ENCODE measurements at places on chromosomes 7 and 10.

DNA sequence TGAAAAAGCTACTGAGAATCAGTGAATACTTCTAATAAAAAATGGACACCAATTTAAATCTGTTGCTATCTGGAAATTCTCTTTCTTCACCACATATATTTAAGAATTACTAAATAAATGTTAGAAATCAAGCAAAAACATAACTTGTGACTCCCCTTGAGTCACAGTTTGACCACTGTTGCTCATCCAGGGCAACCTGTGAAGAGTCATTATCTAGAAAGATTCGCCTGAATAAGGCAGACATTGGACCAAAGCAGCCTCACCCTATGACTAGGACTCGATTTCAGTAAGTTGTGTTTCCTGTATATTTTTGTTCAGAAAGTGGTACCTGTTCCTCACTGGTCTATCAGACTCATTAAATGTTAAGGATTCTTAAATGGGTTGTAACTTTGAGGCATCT lies 572.4 kb downstream of the ATRNL1 start:
- no peak for DNase-seq

DNA sequence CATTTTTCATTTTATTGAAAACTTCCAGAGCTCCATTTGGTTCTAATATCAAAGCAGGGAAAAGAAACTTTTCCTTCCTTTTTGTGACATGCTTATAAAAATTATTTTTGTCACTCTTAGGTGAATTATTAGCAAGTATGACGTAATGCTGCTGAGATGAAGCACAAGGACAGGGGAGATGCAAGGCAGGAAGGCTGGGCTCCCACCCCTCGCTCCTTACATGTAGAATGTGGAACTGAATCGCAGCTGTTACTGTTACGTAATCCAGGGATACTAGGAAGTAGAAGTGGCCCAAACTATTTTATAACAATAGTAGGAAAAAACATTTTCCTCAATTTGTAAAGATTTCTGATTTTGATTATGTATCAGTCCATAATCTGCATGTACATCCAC lies 17.1 kb upstream of the GTPBP4 start:
- no peak for DNase-seq

DNA sequence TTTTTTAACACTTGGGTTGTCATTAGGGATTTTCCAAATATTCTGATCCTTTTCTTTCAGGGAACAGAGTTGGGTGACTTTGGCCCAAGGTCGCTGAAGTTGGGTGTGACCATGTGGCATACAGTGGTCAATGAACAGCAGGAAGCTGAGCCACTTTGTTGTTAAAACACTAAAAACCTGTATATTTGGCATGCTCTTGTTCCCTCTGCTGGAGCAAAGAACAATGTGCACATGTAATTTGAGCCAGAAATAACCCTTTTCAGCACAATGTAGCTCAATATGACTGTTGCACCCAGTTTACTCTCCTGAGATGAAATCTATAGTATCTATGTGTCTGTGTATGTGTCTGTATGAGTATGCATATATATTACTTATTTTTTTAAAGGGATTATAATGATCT lies 74.9 kb downstream of the ADCYAP1R1 start:
- no peak for DNase-seq

- DNase-seq: peak; percentile 5
Observed at GRCh38 chr7:38232502-38233366, 40.7 kb downstream of the TARP start.

- no peak for DNase-seq
Observed at GRCh38 chr10:5570007-5570655, 45.4 kb downstream of the CALML3 start.

DNA sequence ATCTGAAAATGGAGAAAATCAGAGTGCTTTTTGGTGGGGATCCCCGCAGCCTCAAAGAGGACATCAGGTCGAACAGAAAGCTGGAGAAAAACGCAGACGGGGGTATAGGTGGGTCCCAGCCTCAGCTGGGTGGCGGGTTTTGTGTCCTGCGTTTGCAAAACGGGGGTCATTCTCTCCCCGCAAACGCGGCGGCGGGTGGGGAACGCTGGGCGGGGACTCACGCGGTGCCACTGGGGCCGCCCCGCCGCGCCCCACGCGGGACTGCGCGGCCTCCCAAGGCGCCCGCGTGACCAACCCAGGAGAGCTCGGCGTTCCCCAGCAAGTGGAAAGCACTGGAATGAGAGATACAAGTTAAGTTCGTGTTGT lies 806 bp upstream of the VIPR2 start:
- DNase-seq: no peak

GRCh38 chr7:150860291-150860977 lies 8.1 kb downstream of the AOC1 start:
- no peak for DNase-seq

GRCh38 chr7:80859272-80859970 lies 59.4 kb downstream of the SEMA3C start:
- no peak for DNase-seq

GRCh38 chr10:95403700-95404461 lies 113.1 kb upstream of the PDLIM1 start:
- DNase-seq: no peak

- DNase-seq: no peak
Observed at GRCh38 chr10:113356794-113357680, 195.8 kb upstream of the HABP2 start.

DNA sequence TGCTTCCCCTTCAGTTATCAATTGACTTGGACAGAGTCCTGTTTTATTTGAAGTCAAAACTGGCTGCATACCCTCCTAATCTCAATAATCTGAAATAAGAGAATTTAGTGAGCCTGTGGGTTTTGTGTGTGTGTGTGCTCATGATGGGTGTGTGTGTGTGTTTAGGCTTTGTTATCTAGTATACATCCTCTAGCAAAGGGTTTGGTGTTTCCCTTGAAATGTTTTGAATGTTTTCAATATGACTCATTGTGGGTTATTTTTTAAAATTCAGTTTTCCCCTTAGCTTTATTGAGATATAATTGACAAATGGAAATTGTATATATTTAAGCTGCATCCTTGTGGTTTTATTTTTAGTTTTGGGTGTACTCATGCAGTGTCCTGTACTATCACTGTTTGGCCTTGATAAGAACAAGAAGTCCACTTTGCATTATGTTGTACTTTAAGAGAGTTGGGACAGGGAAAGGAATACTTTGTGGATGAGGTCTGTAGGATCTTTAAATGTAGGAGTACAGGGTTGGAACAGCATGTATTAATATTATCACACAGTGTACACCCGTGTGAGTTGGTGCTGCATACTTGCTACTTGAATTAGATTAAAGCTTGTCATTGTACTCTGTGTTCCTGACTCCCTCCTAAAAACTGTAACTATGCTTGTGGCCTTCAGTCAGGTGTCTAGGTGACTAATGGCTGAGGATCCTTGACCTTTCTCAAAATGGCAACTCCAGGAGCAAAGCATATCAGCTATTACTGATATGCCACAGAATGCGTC lies 58.3 kb downstream of the VCL start:
- DNase-seq: no peak

DNA sequence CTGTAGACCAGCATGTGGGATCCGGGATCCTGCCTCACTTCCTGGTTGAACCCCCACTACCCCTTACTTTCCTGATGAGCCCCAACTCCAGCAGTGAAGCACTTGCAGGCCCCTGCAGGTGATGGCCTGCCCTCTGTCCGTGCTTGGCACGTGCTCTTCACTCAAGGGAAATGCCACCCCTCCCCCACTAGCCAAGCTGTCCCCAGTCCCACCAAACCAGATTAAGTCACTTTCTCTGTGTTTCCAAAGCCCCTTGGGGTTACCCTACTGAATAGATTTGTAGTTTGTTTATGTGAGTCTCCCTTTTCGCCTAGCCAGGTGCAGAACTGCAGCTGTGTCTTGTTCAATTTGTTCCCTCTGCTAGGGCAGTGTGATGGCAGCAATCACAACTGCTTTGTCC lies 121.7 kb downstream of the WDFY4 start:
- no peak for DNase-seq

DNA sequence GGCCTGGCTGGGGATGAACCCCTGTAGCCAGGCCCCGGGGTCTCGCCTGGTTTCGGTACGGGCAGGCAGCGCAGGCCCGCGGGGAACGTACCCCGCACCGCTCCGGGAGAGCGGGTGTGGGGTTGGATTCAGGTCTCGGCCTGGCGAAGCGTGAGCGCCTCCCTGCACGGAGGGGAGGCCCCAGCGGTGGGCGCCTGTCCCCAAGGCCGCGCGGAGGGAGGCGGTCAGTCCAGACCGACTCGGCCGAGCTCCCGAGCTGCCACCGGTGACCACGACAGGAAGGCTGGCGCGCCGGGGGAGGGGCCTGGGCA lies 378 bp upstream of the INPP5F start:
- DNase-seq: no peak

DNA sequence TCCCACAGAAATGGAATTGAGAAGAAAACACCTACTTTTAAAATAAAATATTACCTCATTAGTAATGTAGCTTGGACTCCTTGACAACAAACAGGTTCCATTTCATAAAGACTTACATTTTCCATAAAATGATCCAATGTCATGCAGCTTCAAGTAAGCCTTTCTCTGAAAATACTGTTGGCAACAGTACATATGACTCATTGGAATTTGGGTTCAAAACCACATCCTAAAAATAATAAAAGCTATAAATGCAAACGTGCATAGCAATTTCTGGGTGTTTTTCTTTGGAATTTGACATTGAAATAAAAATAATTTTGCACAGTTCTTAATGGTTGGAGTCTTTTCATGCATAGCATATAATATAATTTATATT lies 47.9 kb downstream of the FHIP2A start:
- no peak for DNase-seq

DNA sequence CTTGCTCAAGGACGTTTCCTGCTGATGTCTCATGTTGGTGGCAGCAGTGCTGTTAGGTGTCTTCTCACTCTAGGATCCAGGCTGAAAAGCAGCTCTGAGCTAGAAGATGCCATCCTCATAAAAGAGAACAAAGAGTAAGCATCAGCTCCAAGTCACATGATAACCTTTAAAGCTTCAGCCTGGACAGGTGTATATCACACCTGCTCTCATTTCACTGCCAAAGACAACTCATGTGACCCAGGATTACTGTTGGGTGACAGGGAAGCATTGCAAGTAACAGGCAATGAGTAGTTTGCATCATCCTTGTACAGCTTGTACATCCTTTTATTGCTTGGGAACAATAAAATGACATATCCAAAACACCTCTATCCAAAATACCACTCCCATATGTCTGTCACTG lies 423.4 kb upstream of the DPP6 start:
- no peak for DNase-seq

- DNase-seq: no peak
Observed at GRCh38 chr7:45702751-45703150, 128.6 kb downstream of the ADCY1 start.

GRCh38 chr10:124300224-124300623 lies 118.5 kb downstream of the OAT start:
- DNase-seq: no peak

DNA sequence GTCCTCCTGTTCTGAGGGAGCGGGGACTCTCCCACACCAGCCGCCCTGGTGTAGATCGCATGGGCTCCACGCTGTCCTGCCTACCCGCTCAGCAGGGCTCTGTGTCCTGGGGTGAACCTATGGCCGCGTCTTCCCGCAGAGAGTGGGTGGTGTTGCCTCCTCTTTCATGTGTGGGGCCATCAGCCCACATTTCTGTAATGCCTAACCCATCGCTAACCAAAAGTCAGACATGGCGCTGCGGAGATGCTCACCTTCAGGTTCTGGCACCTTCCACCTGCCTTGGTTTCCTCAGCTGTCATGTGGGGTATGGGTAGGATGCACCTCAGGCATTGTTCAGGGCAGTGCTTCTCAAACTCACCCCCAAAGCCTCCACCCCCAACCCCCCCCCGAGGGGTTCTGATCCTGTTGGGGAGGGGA lies 50.5 kb upstream of the CAMK2B start:
- DNase-seq: no peak

DNA sequence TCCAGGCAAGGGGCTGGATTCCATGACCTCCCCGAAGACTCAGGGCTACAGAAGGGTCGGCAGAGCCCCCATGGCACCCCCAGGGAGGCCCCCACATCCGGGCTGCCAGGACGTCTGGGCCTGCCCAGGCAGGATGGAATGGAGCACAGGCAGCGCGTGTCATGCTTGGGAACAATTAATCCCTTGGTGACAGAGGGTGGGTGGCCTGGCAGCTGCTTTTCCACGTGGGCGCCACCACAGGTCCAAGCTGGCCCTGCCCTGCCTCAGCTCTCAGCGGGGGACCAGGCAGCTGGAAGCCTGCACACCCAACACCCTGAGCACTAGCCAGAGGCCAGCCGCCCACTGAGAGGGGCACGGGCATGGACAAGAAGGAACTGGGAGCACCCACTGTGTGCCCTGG lies 11.4 kb downstream of the ELN start:
- no peak for DNase-seq

- no peak for DNase-seq
Observed at GRCh38 chr10:100881556-100882213, 31.1 kb upstream of the SLF2 start.

- no peak for DNase-seq
Observed at GRCh38 chr7:158410720-158411119, 176.9 kb downstream of the PTPRN2 start.
